ENCODE measurements at places on chromosomes 1 and 21.
A peak's percentile ranks its signal among the peaks of the same experiment; 100 is the strongest.

DNA sequence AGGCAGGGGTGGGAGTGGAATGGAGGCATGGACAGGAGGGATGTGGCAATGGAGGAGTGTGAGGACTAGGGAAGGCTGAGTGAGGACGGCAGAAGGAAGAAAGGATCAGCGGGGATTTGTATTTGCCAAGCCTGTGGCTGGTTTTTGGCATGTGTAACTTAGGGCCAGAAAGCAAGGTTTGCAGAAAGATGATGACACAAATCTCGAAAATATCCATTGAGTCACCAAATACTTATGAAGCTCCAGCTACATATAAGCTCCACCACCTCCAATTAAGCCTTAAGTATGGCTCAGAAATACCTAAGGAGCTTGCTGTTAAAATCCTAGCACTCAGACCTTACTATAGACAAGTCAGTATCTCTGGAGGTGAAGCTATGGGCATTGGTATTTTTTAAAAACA lies 90.1 kb downstream of the OMA1 start:
- no peak for DNase-seq

DNA sequence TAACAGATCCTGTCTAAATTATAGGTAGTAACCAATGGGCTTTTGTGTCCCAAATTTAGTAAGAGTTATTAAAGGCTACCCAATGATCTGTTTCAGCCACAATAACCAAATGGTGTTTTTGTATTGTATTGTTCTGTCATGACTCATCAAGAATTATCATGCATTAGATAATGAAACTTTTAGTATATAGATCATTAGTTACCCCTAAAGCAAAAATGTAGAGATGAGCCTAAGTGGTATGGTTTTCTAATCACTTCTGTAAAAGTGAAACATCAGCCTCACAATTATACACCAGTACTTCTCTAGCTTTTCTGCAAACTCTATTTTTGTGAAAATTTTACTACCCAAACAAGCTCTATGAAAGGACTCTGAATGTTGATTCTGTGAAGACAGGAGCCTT lies 71.4 kb downstream of the LRRC7 start:
- no peak for DNase-seq

- DNase-seq: peak; percentile 74
These were observed 10.9 kb upstream of the EDN2 start for GRCh38 chr1:41495210-41495948.

- peak; percentile 61 for DNase-seq
These were observed 115.7 kb downstream of the SLC30A10 start for GRCh38 chr1:219812491-219813203.

- DNase-seq: no peak
These were observed 164.0 kb upstream of the UBE2U start for GRCh38 chr1:64039390-64039926.

- DNase-seq: peak; percentile 84
These were observed 2.5 kb upstream of the SAMD11 start for GRCh38 chr1:921011-921837.

DNA sequence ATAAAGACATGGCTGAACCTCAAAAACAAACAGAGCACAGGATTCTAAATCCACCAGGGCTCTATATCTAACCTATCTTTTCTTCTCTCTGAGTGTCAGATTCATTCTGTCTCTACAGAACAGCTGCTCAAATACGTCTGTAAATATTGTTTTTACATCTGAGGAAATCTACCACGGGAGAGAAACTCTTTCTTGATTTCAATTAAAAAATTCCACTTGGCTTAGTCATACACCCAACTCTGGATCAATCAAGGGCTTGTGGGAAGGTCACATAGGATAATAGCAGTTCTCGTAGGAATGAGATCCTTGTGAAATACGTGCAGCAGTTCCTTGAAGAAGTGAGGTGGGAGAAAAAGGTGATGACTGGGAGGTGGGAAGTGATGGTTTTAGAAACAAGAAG lies 1355.7 kb upstream of the ADGRL2 start:
- no peak for DNase-seq

DNA sequence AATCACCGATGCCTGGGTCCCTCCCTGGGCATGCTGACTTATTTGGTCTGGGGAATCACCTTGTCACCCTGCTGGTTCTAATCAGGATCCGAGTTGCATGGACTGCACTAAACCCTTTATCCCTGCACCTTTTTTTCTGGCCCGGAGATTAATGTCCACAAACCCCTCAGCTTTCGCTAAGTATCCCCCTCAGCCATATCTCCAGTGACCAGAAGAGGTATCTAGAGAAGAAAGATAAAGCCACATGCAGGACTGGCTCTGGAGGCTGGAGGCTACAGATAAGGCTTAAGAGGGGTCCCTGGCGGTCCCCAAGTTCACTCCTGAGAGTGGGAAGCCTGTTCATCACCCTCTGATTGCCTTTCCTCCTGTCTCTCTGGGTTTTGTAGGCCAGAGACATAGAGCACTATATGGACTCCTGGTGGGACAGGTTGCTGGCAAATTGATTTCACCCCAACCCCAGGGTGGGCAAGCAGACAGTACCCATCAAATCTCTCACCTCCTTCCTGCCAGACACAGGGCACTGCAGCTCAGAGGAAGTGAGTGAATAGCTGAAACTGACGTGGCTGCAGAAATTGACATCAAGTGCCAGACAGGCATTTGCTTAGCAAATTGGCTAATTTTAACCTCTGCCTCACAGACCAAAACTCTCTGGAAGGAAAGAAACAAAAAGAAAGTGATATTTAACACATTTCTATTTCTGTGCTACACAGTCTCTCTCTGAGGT lies 38.8 kb downstream of the HMGB4 start:
- no peak for DNase-seq

- peak; percentile 18 for DNase-seq
These were observed 5.6 kb downstream of the LYPLAL1 start for GRCh38 chr1:219179293-219179692.

GRCh38 chr1:25050165-25050564 lies 120.1 kb upstream of the RUNX3 start:
- no peak for DNase-seq

DNA sequence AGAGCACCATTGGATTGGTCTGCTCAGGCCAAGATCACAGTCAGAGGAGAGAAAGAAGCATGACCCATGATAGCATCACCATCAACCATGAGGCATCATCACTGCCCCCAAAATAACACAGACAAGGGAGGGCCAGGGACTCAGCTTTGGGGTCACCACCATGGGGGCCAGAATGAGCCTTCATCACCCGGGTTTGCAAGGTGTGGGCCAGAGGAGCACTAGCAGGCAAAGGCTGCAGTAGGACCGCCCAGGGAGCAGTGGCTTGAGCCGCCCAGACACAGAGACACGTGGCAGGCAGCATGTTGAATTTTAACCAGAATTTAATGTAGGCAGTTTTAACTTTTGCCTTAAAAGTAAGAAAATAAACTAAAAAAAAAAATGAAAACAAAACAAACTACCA lies 53.7 kb upstream of the TMPRSS2 start:
- DNase-seq: no peak

DNA sequence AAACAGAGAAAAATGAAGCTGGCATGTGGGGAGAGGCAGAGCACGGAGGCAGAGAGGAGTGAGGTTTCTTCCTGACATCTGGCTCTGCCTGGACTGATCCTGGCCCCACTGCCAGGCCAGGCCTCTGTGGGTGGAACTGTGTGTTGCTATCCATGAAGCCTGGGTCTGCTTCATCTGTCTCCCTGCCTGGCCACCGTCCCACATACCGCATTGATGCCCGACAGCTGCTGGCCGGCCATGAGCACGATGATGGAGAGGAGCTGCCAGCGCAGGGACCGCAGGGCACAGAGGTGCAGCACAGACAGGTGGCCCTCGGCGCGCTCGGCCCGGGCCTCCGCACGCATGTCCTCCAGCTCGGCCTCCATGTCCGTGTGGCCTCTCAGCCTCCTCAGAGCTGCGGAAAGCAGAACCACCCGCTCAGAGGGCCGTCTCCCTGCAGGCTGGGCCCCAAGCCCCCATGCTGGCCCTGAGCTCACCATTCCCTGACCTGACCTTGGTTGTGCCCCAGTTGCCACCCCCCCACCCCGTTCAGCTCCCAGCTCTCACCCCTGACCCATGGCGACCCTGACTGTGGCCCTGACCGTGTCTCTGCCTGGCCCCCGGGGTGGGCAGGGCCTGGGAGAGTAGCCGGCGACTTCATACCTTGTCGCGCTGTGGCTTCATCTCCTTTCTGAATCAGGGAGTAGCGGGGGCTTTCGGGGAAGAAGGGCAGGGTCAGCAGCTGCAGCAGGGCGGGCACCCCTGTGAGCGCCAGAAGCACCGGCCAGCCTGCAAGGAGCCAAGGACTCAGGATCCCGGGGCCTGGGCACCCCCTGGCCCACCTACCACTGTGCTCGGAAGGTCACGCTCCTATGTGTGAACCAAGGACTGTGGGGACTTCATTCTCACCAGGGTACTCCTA lies 11.5 kb downstream of the SLC2A7 start:
- no peak for DNase-seq

DNA sequence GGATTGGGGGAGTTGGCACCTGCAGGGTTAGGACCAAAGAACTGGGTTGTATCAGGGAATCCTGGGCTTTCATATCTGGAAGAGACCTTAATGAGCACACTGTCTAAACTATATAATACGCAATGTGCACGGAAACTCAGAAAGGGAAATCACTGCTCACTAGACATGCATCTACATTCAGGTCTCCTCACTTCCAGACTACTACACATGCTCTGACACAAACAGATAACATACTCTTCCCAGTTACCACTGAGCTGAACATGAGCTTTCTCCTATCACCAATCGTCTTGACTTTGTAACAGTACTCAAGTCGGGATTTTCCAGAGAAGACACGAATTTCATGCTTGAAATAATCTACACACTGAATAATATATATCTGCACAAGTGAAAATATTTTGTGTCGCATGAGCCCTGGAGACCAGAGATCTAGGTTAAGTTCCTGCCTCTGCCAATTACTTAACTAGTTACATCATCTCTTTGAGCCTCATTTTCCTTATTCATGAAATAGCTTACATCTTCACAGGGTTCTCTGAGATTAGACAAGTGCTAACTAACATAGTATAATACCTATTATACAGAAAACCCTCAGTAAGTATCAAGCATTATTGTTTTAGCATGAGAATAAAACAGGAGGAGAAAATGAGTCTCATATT lies 101.1 kb downstream of the JAK1 start:
- DNase-seq: no peak

GRCh38 chr1:103547840-103548239 lies 22.3 kb downstream of the RNPC3 start:
- DNase-seq: no peak

DNA sequence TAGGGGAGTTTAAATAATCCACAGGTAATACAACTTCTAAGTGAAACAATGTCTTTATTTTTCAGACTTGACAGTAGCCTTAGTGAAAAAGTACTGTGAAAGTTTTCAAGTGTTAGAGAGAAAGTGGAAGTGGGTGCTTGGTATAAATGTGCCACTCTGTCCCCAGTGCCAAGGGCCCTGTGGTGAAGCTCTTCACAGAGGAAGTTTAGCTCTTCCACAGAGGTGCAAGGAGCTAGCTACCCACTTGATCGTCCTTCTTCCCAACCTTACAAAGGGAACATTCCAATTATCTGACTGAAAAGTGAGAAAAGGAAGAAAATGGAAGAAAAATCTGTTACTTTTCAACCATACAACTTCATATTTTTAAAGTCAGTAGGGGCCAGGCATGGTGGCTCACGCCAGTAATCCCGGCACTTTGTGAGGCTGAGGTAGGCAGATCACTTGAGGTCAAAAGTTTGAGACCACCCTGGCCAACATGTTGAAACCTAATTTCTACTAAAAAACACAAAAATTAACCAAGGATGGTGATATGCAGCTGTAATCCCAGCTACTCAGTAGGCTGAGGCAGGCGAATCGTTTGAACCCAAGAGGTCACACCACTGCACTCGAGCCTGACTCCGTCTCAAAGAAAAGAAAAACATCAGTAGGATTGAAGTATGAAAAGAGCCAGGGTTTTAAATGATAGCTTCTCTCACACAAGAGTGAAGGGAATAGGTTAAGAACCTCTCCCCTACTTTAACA lies 41.0 kb upstream of the PTPRC start:
- no peak for DNase-seq

GRCh38 chr1:35398739-35399138 lies 130.2 kb downstream of the ZMYM4 start:
- no peak for DNase-seq

- peak; percentile 2 for DNase-seq
These were observed 150.5 kb downstream of the RPS6KC1 start for GRCh38 chr1:213201380-213202155.

DNA sequence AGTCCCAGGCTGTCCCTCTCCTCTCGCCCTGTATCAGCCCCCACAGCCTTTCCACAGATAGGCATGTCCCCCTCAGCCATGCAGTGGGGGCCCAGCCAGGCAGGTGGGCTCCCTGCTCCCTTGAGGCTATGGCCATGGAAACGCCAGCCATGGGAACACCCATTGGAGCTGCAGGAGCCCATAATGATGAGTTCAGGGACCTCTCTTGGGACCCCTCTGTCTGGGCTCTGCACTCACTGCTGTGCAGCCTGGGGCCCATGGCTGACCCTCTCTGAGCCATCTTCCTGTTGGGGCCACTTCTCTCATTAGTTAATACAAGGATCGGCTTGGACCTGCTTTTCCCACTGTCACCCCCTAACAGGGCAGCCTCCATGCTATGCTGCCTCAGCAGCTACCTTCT lies 33.2 kb downstream of the WNT3A start:
- DNase-seq: no peak

DNA sequence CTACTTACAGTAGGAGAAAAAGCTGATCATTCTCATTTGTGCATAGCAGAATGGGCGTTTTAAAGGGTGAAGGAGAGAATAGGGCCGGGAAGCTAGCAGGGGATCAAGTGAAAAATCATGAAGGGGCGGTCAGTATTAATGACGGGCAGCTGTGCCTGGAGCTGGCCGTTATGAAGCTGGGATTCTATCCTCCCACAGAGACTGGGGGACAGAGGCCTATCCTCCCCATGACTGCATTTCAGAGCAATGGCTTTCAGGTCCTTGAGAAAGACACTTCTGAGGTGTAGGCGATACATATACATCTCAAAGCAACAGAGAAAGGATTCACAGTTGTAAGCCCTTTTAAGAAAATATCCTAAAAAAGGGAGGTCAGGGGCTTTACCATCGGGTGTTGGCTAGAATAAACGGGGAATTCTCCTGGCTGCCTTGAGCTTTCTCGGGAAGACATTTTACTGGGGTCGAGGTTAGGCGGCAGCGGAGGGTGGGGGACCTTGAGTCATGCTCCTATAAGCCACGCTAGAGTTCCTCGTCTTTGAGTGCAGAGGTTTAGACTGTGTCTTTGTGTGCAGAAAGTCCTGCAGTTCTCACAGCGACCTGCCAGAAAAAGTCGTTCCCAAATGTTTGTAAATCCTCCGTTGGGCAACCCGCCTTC lies 559 bp upstream of the MTARC2 start:
- DNase-seq: no peak

GRCh38 chr1:97164276-97164639 lies 442.7 kb downstream of the PTBP2 start:
- peak; percentile 54 for DNase-seq

GRCh38 chr1:63024132-63024531 lies 240.2 kb downstream of the ATG4C start:
- no peak for DNase-seq

DNA sequence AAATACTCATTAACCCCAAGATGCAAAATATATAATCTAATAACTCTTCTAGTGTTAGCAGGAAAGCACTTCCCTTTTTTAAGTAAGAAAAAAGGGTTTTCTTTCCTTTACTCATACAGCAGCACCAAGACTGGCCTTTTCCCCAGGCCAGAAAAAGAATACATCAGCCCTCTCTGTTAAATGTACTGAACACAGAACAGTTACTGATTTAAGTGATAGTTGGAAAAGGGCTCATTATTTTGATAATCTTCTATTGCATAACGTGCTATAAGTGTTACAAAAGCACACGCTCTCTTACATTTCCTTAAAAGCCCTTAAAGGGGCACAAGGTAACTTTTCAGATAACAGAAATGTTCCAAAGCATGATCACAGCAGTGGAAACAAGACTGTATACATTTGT lies 142.9 kb downstream of the TIAM1 start:
- no peak for DNase-seq

Measured in NB4 (cell line).